ENCODE measurements at places on chromosomes 2 and 18.

- H3K4me3 ChIP-seq, result no peak overlapping the region
- H3K36me3 ChIP-seq, result no peaks in the 10 kb centered on the region
- H3K4me1 ChIP-seq, result no peaks in the 10 kb centered on the region
- H3K27ac ChIP-seq, result no peak overlapping the region
- DNase-seq, result no peak
Measured at GRCh38 chr2:119416299-119416923, 15.2 kb upstream of the TMEM37 start.

DNA sequence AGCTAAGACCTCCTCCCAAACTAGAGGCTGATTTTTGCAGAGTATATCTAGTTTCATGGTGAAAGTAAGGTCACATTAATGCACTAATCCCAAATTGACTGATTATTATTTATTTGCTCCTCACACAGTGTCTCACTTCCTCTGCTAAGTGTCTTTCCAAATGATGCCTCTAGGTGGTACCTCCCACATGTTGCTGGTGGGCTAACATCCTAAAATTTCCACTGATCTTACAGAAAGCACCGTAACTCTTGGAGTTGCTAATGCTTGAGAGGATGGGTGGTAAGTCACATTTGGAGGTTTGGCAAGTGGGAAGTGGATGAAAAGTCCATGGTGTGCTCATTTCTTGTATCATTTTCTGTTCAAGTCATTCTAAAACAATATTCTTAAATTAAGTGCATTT is 428.7 kb upstream of the GYPC start:
- H3K36me3 ChIP-seq, result no peaks in the 10 kb centered on the region
- H3K4me1 ChIP-seq, result no peaks in the 10 kb centered on the region
- no peak overlapping the region for H3K27ac ChIP-seq
- peak; percentile 44 for DNase-seq

GRCh38 chr2:37707393-37707792 is 36.0 kb upstream of the CDC42EP3 start:
- H3K27ac ChIP-seq, result no peak overlapping the region
- H3K36me3 ChIP-seq, result no peaks in the 10 kb centered on the region
- no peak for DNase-seq
- peaks cover 2% of the 10 kb centered on the region for H3K27me3 ChIP-seq
- H3K4me1 ChIP-seq, result no peaks in the 10 kb centered on the region
- no peak overlapping the region for H3K4me3 ChIP-seq

DNA sequence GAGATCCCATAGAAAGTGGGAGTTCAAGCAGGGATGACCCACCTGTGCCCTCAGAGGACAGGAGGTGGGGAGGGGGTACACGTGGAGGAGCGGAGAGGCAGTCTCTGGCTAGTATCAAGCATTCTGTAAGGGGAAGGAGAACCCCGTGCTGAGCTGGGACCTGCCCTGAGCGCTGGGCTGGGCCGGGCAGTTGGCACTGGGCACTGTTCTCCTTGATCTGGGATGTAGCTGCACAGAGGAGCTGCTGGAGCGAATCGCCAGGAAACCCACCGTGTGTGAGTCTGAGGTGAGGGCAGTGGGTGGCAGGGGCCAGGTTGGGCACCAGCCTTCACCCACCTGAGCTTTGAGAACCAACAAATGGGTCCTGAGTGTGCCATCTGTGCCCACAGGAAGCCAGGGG is 19.8 kb upstream of the GMPPA start:
- no peaks in the 10 kb centered on the region for H3K36me3 ChIP-seq
- DNase-seq, result no peak
- peaks cover 4% of the 10 kb centered on the region for H3K27me3 ChIP-seq
- no peak overlapping the region for H3K27ac ChIP-seq
- H3K4me1 ChIP-seq, result no peaks in the 10 kb centered on the region

DNA sequence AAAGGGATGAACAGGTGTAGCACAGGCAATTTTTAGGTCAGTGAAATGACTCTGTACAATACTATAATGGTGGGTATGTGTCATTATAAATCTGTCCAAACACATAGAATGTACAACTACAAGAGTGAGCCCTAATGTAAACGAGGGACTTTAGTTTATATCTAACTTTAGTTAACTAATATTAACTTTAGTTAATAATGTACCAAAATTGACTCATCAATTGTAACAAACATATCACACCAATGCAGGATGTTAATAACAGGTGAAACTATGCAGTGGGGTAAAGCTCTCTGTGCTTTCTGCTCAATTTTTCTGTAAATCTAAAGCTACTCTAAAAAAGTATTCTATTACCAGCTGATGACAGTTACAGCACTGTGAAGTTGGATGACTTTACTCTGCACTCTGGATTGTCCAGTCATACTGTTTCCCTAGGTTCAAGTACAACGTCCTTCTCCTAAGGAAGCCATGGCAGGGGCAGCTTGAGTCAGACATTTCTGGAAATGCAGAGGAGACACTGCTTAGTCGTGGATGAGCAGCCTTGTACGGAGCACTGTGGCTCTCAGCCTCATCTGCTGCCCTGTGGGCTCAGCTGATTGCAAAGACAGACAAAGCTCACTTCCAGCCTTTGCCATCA is 26.1 kb downstream of the TGFA start:
- H3K4me3 ChIP-seq, result no peak overlapping the region
- no peak overlapping the region for H3K27ac ChIP-seq
- DNase-seq, result no peak
- H3K4me1 ChIP-seq, result peaks cover 8% of the 10 kb centered on the region

DNA sequence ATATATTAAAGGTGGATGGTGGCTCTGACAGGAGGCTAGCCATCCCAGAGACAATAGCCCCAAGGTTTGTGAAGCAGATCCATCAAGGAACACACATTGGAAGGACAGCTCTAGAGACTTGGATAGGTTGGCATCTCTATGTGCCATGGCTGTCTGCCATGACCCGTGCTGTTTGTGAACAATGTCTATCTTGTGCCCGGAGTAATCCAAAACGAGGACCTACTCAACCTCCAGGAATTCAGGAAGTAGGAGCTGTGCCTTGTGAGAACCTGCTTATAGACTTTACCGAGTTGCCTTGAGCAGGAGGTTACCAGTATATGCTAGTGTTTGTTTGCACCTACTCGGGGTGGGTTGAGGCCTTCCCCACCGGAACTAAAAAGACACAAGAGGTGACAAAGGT is 43.1 kb upstream of the SELENOI start:
- peaks cover 3% of the 10 kb centered on the region for H3K4me1 ChIP-seq
- H3K36me3 ChIP-seq, result no peaks in the 10 kb centered on the region
- no peak for DNase-seq

DNA sequence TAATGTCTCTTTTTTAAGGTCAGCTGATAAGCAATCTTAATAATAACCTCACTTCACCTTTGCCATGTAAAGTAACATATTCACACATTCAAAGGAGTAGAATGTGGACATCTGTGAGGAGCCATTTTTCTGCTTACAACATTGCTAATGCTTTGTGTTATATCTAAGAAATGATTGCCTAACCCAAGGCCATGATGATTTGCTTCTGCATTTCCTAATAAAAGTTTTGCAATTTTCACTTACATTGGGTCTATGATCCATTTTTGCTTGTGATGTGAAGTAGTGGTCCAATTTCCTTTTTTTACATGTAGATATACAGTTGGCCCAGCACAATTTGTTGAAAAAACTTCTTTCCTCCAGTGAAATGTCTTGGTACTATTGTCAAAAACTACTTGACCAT is 22.0 kb downstream of the RELCH start:
- H3K4me1 ChIP-seq, result no peaks in the 10 kb centered on the region
- no peak for DNase-seq
- H3K4me3 ChIP-seq, result no peak overlapping the region
- H3K27me3 ChIP-seq, result no peaks in the 10 kb centered on the region
- H3K36me3 ChIP-seq, result no peaks in the 10 kb centered on the region

GRCh38 chr2:15708865-15709820 is 117.5 kb downstream of the DDX1 start:
- no peaks in the 10 kb centered on the region for H3K36me3 ChIP-seq
- H3K4me3 ChIP-seq, result no peak overlapping the region
- H3K4me1 ChIP-seq, result no peaks in the 10 kb centered on the region
- DNase-seq, result no peak

- no peaks in the 10 kb centered on the region for H3K4me1 ChIP-seq
- no peak overlapping the region for H3K27ac ChIP-seq
- no peak for DNase-seq
- no peaks in the 10 kb centered on the region for H3K27me3 ChIP-seq
- H3K36me3 ChIP-seq, result peaks cover 9% of the 10 kb centered on the region
Measured at GRCh38 chr2:111927723-111928122, 29.3 kb downstream of the MERTK start.

DNA sequence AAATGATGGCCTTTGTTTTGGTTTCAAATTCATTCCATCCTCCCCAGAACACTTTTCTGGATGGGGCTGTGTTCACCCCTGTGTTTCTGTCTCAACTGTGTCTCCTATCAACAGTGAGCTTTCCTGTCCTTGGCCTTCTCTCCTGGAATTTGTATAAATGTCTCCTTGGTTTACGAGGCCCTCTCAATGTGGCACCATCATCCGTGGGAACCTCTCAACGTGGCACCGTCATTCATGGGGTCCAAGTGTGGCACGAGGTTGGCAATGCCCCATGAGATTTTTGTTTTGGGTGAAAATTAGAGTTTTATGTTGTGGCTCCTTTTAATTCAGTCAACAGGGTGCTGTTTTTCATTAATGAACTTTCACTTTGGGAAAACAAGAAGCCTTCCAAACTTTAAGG is 280.7 kb upstream of the SALL3 start:
- H3K4me1 ChIP-seq, result no peaks in the 10 kb centered on the region
- no peak overlapping the region for H3K4me3 ChIP-seq
- H3K36me3 ChIP-seq, result no peaks in the 10 kb centered on the region
- no peak for DNase-seq
- no peak overlapping the region for H3K27ac ChIP-seq
- no peaks in the 10 kb centered on the region for H3K27me3 ChIP-seq

DNA sequence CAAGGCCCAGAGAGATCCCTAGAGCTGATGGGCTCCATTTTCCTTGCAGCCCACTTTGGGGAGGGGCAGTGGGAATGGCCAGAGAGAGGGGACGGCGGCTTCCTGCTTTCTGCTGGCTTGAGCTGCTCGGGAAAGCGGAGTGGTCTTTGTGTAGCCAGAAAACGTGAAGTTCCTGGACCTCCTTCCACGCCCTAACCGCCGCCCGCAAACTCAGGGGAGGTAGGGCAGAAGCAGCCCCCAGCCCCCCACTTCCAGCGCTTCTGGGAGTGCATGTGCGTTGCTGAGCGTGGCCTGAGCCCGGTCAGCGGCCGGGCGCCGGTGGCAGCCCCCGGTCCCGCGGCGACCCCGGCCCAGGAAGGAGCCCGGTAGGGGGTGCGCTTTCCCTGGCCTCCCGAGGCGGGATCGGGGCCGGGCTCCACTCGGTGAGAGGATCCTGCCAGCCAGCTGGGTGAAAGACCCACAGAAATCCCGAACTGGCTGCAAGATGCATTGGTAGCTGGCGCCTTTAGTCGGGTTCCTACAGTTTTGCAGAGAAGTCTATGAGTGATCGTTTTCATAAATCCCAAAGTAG is 25.3 kb upstream of the BOD1L2 start:
- no peaks in the 10 kb centered on the region for H3K4me1 ChIP-seq
- H3K27ac ChIP-seq, result no peak overlapping the region
- H3K27me3 ChIP-seq, result no peaks in the 10 kb centered on the region
- H3K4me3 ChIP-seq, result peak overlapping the region; percentile 49
- DNase-seq, result peak; percentile 60
- H3K36me3 ChIP-seq, result no peaks in the 10 kb centered on the region

GRCh38 chr2:120428748-120429147 is 82.8 kb downstream of the INHBB start:
- H3K27ac ChIP-seq, result no peak overlapping the region
- H3K4me1 ChIP-seq, result no peaks in the 10 kb centered on the region
- H3K4me3 ChIP-seq, result no peak overlapping the region

GRCh38 chr2:67465623-67466022 is 68.5 kb downstream of the ETAA1 start:
- no peak for DNase-seq
- no peaks in the 10 kb centered on the region for H3K27me3 ChIP-seq
